Kidney epithelial cell (primary cell): ENCODE measurements at places on chromosomes 2 and 18. TPM values are rescaled to one million over a fixed set of nuclear protein-coding genes. Genes with fewer than 3 reads are reported as not detected.

DNA sequence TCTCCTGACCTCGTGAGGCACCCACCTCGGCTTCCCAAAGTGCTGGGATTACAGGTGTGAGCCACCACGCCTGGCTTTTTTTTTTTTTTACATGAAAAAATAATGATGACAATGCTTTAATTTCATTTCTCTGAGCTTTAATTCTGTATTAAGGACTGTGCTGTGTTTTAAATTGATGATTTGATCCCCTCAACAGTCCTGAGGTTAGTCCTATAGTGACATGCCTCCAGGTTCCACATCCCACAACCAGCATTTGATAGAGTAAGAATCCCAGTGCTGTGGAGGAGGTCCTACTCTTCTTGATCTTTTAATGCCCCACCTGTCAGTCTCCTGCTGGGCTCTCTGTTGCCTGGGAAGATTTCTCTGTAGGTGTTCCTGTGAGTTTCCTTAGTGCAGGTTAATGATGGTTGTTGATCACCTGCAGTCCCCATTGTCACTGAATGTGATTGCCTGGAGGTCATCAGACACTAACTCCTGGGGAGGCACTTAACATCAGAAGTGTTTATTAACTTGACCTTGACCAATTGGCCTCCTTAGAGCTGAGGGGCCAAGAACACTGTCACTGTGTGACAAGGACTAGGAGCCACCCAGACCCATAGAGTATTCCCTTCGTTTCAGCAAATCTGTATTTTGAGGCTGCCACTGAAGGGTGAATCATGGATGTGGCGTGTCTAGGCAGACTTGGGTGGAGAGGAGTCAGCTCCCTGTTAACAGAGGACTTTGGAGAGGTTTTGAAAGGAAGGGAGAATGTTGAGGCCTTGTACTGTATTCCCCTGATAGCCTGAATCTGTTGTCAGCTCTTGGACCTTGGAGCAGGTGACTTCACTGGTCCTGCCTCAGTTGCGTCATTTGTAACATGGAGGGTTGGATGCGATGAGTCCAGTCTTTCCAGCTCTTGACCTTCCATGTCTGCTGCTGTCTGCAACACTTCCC lies 11.5 kb downstream of the ASAP2 start:
- no peak for DNase-seq

The TUBA4A gene
- 78.7 and 116 TPM in 2 replicates for total RNA-seq

DNA sequence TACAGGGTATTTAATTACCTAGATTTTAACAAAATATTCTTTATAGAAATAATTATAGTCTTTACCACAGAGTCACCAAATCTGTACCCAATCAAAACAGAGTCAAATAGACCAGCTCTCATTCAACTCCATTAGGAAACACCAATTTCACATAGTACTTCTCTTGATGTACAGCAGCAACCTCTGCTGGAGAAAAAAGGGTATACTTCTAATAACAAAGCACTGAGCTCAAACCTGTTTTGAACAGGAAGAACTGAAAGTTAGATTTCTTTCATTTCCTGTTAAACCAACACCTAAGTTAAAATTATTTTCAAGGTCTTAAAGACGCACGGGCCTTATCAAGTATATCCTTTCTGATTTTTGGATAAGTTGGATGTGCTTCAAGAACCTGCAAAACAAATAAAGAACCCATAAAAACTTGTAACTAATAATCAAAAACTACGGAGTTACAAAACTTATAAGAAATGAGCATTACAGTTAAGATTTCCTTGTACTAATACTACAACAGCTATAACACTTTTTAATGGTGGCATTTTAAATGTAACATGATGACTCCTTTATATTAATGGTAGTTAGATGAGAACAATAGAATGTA lies 79.0 kb downstream of the TTC21B start:
- DNase-seq = peak; percentile 34

DNA sequence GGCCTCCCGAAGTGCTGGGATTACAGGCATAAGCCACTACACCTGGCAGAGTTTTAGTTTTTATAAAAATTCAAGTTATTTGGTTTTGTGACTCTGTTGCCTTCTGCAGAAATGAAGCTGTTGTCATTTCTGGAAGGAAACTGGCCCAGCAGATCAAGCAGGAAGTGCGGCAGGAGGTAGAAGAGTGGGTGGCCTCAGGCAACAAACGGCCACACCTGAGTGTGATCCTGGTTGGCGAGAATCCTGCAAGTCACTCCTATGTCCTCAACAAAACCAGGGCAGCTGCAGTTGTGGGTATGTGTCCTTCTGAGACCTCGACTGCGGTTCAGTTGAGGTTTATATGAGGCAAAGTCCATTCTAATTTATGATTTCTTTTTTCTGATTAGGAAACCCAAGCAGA lies 7.2 kb downstream of the MTHFD2 start:
- no peak for DNase-seq

The GMCL1 gene
- total RNA-seq = 10.7 and 12.2 TPM in 2 replicates
